ENCODE measurements at places on chromosomes 1 and 21. TPM values are rescaled to one million over a fixed set of nuclear protein-coding genes. Genes with fewer than 3 reads are reported as not detected.

OR2AK2 gene
- not detected for total RNA-seq

NES gene
- total RNA-seq: 28.2 TPM

CELA3A gene
- total RNA-seq: not detected

NTMT2 gene
- total RNA-seq: not detected

SERPINC1 gene
- not detected for total RNA-seq

CR2 gene
- total RNA-seq: not detected

WDR64 gene
- total RNA-seq: not detected

PLEKHA6 gene
- total RNA-seq: 0.32 TPM

MAGI3 gene
- total RNA-seq: 12.0 TPM

SPRR4 gene
- total RNA-seq: not detected

HTR6 gene
- 0.12 TPM for total RNA-seq

ACKR1 gene
- not detected for total RNA-seq

AIRE gene
- total RNA-seq: not detected

SLC30A7 gene
- 70.4 TPM for total RNA-seq

NT5C1A gene
- not detected for total RNA-seq

NGF gene
- 30.6 TPM for total RNA-seq

NBPF12 gene
- 11.8 TPM for total RNA-seq

SPATA1 gene
- total RNA-seq: 2.3 TPM

BCAS2 gene
- total RNA-seq: 23.9 TPM

GUCA2B gene
- total RNA-seq: not detected

ABCB10 gene
- 19.1 TPM for total RNA-seq

ALX3 gene
- 1.9 TPM for total RNA-seq

PROK1 gene
- 0.12 TPM for total RNA-seq

VSIG8 gene
- total RNA-seq: not detected

SMPDL3B gene
- total RNA-seq: not detected

OR2W3 gene
- total RNA-seq: 1.7 TPM

OPN3 gene
- 14.6 TPM for total RNA-seq

FLG2 gene
- total RNA-seq: not detected

ISG15 gene
- 97.5 TPM for total RNA-seq

MFAP2 gene
- 88.9 TPM for total RNA-seq

CD1E gene
- not detected for total RNA-seq

HJV gene
- total RNA-seq: not detected

CFAP74 gene
- total RNA-seq: not detected

CRNN gene
- not detected for total RNA-seq

CLCA4 gene
- not detected for total RNA-seq

AKR7A2 gene
- total RNA-seq: 69.8 TPM

LAX1 gene
- total RNA-seq: not detected

LCE1E gene
- not detected for total RNA-seq

OR2L13 gene
- total RNA-seq: not detected

COL24A1 gene
- total RNA-seq: 12.0 TPM

MMP23B gene
- total RNA-seq: 0.49 TPM

LCE1C gene
- not detected for total RNA-seq

FAM151A gene
- not detected for total RNA-seq

KIFAP3 gene
- total RNA-seq: 60.4 TPM

TSACC gene
- not detected for total RNA-seq

OR10J1 gene
- total RNA-seq: not detected

CCDC17 gene
- 0.61 TPM for total RNA-seq

SLAMF7 gene
- total RNA-seq: not detected

ZNF593OS gene
- not detected for total RNA-seq

TNFRSF18 gene
- total RNA-seq: not detected

PTGS2 gene
- 17.4 TPM for total RNA-seq

UCK2 gene
- total RNA-seq: 123 TPM

MAPKAPK2 gene
- total RNA-seq: 61.0 TPM

NENF gene
- total RNA-seq: 34.6 TPM

SPATA46 gene
- not detected for total RNA-seq
